CD8-positive, alpha-beta T cell (primary cell): ENCODE measurements at places on chromosomes 6 and 20.
A peak's percentile ranks its signal among the peaks of the same experiment; 100 is the strongest.

GRCh38 chr6:87396595-87397392, 11.0 kb upstream of the CFAP206 start:
- DNase-seq: no peak

DNA sequence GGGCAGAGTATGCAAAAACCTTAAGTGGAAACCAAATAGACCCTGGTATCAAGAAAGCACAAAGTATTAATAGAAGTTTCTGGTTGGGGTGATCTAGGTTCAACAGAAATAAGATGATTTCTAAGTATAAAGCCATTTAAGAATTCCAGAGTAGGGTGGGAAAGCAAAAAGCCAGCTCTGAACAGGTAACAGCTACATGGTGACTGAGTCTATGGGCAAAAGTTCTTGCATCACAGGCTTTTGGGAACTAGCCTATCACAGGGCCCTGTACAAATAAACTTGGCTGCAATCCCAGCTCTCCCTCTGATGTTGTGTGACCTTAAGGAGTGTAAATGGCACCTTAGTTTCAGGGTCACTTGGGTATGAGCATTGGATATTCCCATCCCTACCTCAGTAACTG, 5.5 kb downstream of the TCF19 start:
- DNase-seq: no peak

- no peak for DNase-seq
Observed at GRCh38 chr6:161522276-161522675, 248.4 kb upstream of the AGPAT4 start.

GRCh38 chr20:63017076-63017825, 10.5 kb upstream of the BHLHE23 start:
- no peak for DNase-seq

DNA sequence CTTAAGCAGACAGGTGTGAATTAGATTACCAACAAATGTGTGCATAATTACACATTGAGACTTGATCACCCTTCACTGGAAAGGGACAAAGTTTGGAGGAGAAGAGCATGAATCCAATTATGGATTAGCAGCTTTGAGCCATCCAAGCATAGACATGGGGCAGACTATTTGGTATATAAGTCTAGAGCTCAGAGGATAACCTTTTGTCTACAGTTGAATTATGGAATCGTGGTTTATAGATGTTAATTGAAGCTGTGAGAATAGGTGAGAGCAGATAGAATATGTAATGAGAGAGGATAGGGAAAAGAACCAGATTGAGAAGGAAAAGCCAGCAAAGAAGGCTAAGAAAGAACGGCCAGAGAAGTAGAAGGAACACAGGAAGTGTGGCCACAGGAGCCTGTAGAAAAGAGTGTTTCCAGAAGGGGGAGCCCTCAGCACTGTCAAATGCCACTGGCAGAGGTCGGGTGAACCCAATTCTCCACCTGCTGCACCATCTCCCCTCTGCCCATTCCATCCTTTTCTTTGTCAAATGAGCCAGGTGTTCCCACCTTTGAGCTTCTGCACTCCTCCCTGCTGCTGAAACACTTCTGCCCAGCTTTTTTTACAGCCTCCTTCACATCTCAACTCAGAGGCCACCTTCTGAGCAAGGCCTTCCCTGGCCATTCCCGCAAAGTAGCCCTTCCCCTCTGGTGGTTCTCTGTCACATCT, 7.3 kb downstream of the DNTTIP1 start:
- DNase-seq: peak; percentile 74

DNA sequence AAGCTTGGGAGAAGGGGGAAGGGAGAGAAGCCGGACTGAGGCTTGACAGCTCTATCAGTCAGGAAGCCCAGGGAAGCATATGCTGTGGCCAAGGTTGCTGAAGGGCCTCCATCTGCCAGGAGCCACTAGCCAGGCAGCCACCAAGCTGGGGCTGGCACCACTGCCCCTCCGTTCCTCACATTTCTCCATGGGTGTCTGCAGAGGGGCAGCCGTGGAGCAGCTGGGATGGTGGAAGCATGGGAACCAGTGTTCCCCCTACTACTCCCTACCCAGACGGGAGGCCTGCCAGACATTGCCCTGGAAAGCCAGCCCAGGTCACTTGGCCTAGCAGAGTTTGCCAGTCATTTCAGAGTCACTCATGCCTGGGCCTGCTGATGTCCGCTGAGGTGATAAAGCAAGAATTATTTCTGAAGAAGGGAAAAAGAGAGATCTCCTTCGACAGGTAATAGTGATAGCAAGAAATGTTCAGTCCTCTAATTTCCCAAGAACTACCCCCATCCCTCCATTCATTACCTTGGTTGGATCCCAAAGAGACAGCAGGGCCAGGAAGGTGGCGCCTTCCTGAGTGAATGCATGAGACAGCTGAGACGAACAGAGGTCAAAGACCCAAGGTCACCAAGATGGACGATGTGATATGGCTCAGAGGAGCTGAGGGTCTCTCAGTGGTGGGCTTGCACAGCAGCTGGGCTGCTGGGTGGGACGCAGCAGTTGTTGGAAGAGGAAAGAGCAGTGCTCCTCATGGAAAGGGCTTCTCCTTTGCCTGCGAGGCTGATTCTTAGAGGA, 21.9 kb downstream of the SNPH start:
- no peak for DNase-seq

DNA sequence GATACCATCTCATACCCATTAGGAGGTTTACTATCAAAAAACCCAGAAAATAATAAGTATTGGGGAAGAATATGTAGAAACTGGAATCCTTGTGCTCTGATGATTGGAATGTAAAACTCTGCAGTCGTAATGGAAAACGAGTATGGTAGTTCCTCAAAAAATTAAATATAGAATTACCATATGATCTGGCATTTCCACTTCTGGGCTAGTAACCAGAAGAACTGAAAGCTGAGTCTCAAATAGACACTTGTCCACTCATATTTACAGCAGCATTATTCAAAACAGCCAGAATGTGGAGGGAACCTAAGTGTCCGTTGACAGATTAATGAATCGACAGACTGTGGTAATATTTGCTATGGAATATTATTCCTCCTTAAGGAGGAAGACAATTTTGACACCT, 44.3 kb downstream of the FOXC1 start:
- DNase-seq: no peak

DNA sequence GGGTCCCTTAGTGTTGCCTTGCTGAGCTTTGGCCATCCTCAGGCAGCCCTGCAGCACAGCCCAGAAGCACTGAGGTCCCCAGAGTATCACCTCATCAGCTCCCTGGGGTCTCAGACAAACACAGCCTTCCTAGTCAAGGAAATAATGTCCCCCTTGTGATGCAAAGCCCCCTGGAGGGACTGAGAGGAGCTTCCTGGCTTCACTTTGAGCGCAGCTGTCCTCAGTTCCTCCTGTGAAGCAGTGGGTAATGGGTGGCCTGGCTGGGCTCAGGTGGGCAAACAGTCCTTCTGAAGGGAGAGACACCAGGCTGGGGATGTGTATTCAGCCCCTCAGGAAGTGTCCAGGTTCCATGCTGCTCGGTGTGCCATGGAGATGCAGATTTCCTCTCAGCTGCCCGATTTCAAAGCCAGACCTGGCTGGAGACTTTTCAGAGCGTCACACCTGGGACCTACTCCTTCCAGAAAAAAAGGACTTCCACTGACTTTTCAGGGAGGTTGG, 79.2 kb upstream of the FOXA2 start:
- no peak for DNase-seq

GRCh38 chr6:169898788-169899480, 147.5 kb downstream of the ERMARD start:
- no peak for DNase-seq

DNA sequence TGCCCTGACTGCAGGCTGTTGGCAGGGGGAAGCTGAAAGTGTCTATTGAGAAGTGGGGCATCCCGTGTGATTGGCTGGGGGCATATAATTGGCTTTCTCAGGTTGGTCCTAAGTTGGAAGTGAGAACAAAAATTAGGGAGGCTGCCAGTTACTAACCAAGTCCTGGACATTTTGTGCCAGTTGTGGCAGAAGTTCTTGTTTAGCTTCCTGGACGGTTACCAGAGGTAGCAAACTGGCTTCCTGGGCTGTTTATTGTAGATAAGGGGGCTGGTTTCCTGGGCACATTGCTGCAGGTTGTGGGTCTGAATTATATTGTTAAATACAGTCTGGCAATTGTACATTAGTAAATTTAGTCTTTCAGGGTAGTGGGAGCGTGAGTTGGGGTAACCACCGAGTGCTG, 50.6 kb upstream of the SLC2A12 start:
- no peak for DNase-seq

GRCh38 chr6:77292564-77293546, 170.4 kb downstream of the HTR1B start:
- DNase-seq: no peak

DNA sequence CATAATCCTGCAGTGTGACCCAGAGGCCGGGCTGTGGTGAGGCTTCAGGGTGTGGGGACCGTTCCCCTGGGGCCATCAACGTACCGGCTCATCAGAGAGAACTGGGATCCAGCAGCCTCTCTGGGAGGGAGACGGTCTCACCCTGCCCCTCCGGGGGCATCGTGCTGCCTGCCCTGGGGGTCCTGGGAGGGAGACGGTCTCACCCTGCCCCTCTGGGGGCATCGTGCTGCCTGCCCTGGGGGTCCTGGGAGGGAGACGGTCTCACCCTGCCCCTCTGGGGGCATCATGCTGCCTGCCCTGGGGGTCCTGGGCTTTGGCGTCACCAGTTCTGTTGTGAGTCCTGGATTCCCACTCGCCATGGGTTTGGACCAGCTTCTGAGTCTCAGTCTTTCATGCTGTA, 17.1 kb downstream of the SMOC2 start:
- DNase-seq: no peak

DNA sequence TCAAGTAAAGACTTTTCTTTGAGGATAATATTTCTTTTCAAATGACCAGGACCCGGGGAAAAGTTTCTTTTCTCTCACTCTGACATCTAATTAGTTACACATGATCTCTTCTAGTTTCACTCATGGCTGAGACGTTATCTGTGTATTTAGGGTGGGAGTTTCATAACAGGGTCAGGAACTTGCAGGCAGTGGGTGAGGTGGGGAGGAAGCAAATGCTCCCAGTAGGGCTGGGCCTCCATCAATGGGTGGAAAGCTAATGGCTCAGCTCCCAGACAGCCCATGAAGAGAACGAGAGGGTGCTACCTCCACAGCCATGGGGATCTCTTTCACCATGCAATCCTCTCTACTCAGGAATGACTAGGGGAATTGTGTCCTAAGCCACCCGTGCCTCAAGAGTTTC, 119.3 kb downstream of the F13A1 start:
- DNase-seq: no peak

DNA sequence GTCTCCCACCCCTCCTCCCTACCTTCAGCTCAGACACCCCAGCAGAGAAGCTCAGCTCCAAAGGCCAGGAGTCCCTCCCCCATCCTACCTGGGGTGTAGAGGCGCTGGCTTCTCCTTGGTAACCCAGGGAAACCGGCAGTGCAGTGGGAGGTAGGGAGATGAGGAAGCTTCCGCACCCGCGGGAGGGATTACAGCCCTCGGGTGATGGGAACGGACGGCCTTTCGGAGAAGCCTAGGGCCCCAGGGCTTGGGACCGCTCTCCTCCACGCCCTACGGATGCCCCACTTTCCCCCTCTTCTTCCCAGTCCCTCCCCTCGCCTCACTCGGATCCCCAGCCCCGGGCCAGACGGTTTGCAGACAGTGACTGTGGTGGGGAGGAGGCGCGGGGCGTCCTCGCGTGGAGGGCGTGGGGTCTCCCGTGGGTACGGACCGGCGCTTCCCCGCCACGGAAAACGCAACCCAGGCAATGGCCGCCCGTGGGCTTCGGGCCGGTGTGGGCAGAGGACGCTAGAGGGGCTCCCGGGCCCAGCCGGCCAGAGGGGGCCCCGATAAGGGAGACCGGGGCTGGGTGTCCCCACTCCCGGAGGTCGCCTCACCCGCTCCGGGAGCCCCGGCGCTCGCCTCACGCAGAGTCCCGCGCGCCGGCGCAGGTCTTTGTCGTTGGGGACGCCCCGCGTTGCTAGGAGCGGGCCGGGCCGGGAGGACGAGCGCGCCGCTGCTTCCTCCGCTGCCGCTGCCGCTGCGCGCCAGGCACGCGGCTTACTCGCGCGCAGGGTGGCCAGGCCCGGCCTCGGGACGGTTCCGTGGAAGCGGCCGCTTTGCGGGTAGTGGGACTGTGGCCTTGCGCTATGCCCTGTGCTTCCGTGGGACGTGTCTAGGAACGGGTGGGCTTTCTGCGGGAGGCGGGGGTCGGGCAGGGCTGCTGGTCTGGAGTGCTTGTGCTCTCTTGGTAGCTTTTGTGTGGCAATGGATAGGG, 15.8 kb downstream of the AARS2 start:
- DNase-seq: peak; percentile 50

DNA sequence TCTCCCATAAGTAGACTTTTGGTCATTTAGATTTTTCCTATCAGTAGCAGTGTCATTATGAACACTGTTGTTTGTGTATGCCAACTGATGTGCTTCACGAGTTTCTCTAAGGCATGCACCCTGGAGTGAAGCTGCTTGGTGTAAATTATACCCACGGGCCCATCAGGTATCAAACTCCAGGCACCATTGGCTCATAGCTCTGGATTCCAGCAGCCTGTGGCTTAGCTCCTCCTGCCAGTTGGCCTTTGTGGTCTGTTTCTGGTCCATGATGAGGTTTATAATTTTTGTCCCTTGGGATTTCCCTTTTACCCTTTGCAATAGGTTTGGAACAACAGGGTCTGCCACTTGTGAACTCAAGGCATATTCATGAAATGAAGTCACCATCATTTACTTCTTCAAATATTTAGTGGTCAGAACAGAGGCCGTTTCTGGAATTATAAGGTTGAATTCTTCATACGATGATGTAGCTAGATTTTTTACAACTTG, 350.5 kb downstream of the PRL start:
- DNase-seq: no peak

DNA sequence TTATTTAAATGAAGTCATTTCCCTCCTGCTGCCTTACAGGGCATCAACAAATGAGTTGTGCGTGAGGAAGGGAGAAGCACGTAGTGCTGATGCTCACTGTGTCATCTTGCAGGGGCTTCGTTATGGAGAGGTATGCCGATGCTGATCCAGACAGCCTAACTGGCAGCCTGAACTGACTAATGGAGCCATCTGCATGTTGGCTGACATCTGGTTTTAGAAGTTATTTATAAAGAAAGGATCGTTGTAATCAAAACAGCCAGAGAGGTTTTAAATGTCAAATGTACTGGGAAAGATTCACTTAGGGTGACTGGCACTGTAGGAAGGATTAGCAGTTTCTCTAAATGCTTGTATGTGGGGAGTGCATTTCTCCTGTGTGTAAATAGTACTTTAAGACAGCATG, 54.6 kb downstream of the FARS2 start:
- no peak for DNase-seq

DNA sequence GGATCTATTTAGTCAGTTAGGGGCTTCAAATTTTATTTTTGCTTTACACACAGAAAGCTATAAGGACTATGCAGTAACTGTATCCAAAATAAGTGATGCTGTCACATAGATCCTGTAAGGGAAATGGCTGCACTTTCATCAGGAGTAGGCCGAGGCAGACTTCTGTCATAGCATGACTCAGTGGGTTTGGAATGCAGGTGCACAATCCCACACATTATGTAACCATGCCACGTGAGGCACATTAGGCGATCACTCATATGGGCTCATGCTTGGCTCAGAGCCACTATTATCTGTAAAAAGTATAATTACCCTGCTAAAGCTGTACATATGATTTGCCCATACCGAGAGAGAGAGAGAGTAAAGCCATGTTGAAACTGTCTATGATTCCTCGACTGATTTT, 1189.4 kb upstream of the EYS start:
- DNase-seq: no peak
